ENCODE measurements at places on chromosomes 11 and 22. TPM values are rescaled to one million over a fixed set of nuclear protein-coding genes. Genes with fewer than 3 reads are reported as not detected.

DNA sequence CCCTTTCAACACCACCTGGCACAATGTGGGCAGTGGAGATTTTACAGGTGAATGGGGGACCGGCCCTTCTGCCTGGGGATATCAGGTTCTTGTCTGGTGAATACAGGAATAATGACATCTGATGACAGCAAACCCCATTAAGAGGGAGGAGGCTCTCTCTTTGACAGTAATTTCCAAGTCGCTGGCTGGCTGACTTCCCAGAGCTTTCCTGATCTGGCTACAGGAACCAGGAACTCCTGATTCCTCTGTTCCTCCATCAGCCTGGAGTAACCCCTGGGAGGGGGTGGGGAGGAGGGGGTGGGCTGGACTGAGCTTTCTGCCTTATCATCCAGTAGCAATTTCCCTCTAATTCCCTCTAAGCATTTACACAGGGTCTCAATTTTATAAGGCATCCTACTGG, 3.7 kb upstream of the MIEF1 start:
- no peak for DNase-seq
- H3K27ac ChIP-seq = no peak overlapping the region
- no peaks in the 10 kb centered on the region for H3K27me3 ChIP-seq
- H3K36me3 ChIP-seq = no peaks in the 10 kb centered on the region
- H3K4me1 ChIP-seq = peaks cover 6% of the 10 kb centered on the region

GRCh38 chr11:128843198-128843785, 23.8 kb downstream of the KCNJ1 start:
- H3K27me3 ChIP-seq = no peaks in the 10 kb centered on the region
- no peak overlapping the region for H3K27ac ChIP-seq
- no peaks in the 10 kb centered on the region for H3K36me3 ChIP-seq
- H3K4me1 ChIP-seq = peaks cover 35% of the 10 kb centered on the region

Gene OR51E2
- not detected for total RNA-seq

GRCh38 chr11:38517991-38518390, 1920.0 kb upstream of the RAG2 start:
- DNase-seq = no peak
- H3K27me3 ChIP-seq = no peaks in the 10 kb centered on the region
- no peak overlapping the region for H3K27ac ChIP-seq
- no peak overlapping the region for H3K4me3 ChIP-seq
- H3K36me3 ChIP-seq = no peaks in the 10 kb centered on the region
- H3K4me1 ChIP-seq = no peaks in the 10 kb centered on the region

DNA sequence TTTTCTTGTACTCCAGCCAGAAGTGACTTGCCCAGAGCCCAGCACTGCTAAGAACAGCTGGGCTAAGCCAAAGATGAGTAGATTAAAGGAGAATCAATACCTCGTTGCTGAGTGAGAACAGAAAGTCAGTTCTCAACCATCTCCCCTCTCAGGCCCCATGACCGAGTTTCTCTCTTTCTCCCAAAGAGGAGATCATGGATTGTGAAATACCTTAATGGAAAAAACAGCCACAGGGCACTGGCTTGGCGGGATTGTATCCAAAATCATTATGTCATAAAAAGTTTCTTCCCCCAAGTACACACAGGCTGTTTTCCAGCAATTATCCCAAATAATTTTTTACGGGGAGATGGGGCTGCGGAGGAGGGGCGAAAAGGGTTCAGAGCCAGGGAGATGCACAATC, 111.8 kb upstream of the TMEM45B start:
- no peaks in the 10 kb centered on the region for H3K4me1 ChIP-seq
- no peak overlapping the region for H3K27ac ChIP-seq
- no peaks in the 10 kb centered on the region for H3K36me3 ChIP-seq
- H3K27me3 ChIP-seq = no peaks in the 10 kb centered on the region

DNA sequence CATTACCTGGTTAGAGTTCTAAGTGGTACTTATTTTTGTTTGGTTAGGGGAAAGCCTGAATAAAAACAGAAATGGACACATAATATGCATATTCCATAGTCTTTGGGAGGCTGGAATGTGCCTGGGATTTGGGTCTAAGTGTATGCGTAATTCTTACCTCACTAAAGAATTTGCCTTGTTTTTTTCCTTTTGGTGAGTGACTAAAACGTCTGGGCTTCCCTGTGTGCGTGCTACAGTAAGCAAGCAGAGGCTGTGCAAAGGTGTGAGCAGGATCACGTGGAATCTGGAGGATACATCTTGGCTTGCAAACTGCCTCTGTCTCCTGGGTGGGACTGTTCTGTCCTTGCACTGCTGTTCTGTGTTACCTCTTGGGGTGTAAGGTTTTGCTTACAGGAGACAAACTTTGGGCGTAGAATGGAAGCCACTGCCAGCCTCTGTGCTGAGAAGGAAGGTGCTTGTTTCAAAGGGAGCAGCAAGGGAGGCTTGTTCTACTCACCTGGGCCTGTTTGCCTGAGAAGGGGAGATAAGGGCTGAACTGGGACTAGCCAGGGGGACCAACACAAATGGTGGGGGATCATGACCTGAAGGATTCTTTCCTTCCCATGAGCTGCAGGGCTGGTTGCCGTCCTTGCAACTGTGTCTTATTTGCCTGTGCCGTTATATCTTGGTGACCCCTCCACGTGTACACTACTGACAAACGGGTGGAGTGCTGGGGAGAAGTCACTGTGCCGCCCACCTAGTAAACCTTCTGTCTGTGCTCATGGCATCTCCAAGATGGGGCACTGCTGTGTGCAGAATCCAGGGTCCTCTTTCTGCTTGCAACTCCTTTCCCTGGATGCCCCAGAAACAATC, 4.5 kb downstream of the NEAT1 start:
- peaks cover 8% of the 10 kb centered on the region for H3K36me3 ChIP-seq
- H3K27ac ChIP-seq = peak overlapping the region; percentile 98
- H3K4me1 ChIP-seq = peaks cover 53% of the 10 kb centered on the region
- DNase-seq = no peak
- peak overlapping the region; percentile 74 for H3K4me3 ChIP-seq

- no peaks in the 10 kb centered on the region for H3K4me1 ChIP-seq
- no peaks in the 10 kb centered on the region for H3K27me3 ChIP-seq
- no peaks in the 10 kb centered on the region for H3K36me3 ChIP-seq
- DNase-seq = no peak
- no peak overlapping the region for H3K4me3 ChIP-seq
- H3K27ac ChIP-seq = no peak overlapping the region
Observed at GRCh38 chr11:12330485-12331231, 46.7 kb upstream of the PARVA start.

DNA sequence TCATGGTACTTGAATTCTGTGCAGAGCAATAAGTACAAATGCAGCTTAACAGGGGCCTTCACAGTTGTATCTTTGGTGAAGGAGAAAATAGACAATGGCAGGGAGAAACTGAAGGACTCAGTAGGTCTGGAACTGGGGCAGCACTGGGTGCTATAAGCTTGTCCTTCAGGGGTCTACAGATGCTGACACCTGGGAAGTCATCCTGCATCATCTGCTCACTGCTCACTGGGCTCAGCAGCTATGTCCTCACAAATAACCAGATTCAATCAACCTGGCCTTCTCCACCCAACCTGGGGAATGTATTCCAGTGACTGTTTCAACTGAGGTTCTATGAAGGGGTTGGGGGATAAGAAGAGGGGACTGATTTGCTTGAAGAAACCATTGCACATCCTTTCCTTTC, 117.0 kb downstream of the ZNF280B start:
- H3K36me3 ChIP-seq = no peaks in the 10 kb centered on the region
- no peaks in the 10 kb centered on the region for H3K4me1 ChIP-seq
- H3K27ac ChIP-seq = no peak overlapping the region
- no peak for DNase-seq

- no peaks in the 10 kb centered on the region for H3K36me3 ChIP-seq
- H3K27ac ChIP-seq = no peak overlapping the region
- no peak overlapping the region for H3K4me3 ChIP-seq
- no peak for DNase-seq
Observed at GRCh38 chr11:4809246-4809645, 5.1 kb upstream of the OR52R1 start.

DNA sequence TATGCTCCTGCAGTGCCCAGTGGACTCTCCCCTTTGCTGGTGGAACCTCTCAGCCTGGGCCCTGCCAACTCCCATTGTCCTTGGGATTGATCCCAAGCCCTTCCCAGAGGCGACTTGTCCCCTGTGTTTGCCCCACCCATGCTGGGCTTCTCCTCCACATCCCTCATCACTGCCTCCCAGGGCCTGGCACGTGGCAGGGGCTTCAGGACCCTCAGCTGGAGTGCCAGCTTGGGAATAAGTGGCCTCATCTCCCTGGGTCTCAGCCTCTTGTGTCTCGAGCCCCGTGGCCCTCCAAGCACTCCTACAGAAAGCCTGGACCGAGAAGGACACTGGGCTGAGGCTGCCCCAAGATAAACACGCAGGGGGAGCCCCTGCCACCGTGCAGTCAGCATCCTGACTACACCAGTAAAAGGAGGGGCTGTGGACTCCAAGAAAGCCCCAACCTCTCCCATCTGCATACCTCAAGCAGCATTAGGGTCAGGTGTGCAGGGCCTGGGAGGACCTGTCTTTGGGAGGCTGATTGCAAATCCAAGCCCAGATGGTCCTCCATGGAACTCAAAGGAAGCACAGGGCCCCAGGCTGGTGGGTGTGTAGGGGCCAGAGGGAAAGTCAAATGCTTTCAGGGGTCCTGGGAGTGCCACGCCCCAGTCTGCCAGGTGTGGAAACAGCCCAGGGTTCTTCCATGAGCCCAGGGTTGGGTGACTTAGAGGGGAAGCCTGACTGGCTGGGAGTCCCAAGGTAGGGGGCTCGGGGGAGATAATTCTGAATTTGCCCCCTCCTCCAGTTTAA, 9.5 kb upstream of the GNAZ start:
- H3K27ac ChIP-seq = no peak overlapping the region
- no peaks in the 10 kb centered on the region for H3K4me1 ChIP-seq
- no peak for DNase-seq
- no peak overlapping the region for H3K4me3 ChIP-seq
- no peaks in the 10 kb centered on the region for H3K36me3 ChIP-seq

DNA sequence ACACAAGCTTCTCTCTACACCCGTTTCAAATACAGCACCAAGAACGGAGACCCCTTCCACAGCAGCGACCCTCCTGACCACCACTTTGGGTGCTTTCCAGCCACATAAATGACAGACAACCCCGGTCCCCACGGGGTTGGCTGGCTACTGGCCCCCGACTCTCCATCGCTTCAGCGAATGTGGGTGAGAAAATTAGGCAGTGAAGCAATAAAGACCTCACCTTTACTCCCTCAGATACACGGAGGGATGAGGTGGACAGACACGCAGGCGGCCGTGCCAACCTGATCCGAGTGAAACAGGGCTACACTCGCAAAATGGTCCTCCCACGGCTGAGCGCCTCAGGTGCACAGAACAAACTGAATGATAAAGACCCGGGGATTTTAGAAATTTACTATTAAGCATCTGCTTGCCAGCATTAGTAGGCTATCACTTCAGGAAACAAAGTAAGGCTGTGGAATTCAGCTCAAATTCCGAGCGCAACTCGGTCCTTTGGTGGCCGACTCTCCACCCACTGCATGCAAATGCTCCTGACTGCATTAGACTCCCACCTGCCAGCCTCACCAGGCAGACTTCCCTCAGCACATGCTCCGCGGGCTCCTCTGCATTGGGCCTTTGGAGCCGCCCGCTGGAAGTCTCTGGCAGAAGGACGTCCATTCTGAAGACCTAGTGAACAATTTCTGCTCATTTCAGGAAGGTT, 12.8 kb upstream of the EFCAB6 start:
- no peaks in the 10 kb centered on the region for H3K27me3 ChIP-seq
- H3K4me1 ChIP-seq = no peaks in the 10 kb centered on the region
- no peak for DNase-seq
- no peak overlapping the region for H3K27ac ChIP-seq
- no peaks in the 10 kb centered on the region for H3K36me3 ChIP-seq
- H3K4me3 ChIP-seq = no peak overlapping the region

DNA sequence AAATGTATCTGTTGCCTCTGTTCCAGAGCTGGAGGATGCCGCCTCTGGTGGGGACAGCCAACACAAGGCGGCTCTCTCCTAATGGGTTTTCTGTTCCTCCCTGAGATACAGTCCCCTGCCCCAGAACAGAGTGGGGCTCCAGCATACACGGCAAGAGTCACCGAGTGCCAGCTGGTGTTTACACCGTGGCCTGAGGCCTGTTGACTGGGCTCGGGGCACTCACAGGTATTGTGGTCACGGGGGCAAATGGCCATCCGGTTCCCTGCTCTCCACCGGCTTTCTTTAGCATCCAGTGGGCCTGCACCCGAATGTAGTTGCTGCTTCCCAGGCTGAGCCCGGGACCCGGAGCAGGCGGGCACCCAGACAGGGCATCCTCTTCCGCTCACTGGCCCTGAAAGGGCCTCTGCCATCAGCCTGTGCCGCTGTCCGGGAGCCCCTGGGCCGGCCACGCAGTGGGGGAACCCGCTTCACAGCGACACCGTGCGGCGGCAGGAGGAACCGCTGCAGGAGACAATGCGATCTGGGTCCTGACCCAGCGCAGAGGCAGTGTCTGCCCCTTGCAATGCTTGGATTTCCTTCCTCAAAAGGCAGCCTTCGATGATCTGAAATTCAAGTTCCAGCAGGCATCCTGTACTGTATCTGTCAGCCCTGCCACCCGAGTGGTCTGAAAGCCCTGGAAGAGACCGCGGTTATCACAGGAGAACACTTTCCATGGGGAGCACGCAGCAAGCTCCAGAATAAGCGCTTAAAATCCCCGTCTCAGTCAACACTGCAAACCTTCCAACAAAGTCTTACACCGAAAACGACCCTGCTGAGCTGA, 859 bp upstream of the KRTAP5-5 start:
- no peak overlapping the region for H3K27ac ChIP-seq
- no peaks in the 10 kb centered on the region for H3K27me3 ChIP-seq
- DNase-seq = peak; percentile 35
- no peaks in the 10 kb centered on the region for H3K36me3 ChIP-seq
- no peak overlapping the region for H3K4me3 ChIP-seq

Gene PRRG4
- 0.11 TPM for total RNA-seq

DNA sequence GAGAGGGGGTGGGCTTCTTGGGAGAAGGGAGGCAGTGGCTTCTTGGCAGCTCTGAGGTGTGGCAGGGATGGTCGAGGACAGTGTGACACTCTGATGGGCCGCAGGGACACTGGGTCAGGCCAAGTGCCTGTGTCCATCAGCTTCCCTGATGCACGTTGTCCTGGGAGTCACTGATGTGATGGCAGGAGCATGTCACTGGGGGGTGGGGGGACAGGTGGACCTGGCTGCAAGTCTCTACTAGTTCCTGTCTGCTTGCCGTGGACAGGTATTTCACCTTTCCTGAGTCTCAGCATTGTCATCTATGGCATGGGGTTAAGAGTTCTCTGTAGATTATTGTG, 592.9 kb downstream of the TBC1D22A start:
- H3K4me1 ChIP-seq = no peaks in the 10 kb centered on the region
- H3K4me3 ChIP-seq = no peak overlapping the region
- H3K36me3 ChIP-seq = no peaks in the 10 kb centered on the region
- H3K27me3 ChIP-seq = no peaks in the 10 kb centered on the region

DNA sequence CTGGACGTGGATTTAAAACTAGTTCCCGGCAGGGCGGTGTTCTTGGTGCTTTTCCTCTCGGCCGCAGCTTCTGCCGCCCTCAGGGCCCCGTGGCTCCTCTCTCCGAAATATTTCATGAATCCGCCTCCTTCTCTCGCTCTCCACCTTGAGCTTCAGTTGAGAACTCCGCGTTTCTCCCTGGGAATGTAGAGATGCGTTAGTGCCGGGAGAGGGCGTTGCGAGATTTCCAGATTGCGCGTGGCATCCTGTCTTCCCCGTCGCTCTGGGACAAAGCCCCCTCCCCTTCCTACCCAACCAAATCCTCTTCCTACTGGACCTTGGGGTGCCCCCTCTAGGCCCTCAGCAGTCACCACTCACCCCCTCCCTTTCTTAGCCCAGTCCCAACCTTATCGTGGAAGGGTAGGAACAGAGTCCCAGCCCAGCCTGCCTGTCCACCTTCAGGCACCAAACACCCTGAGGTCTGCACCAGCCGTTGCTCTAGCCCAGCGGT, 15.5 kb upstream of the RAC2 start:
- H3K27me3 ChIP-seq = no peaks in the 10 kb centered on the region
- H3K4me3 ChIP-seq = no peak overlapping the region
- no peak overlapping the region for H3K27ac ChIP-seq

GRCh38 chr22:48740731-48741405, 1086.8 kb downstream of the BRD1 start:
- H3K4me1 ChIP-seq = no peaks in the 10 kb centered on the region
- H3K36me3 ChIP-seq = no peaks in the 10 kb centered on the region
- H3K27me3 ChIP-seq = no peaks in the 10 kb centered on the region
- no peak overlapping the region for H3K27ac ChIP-seq
